GM23338 (cell line): ENCODE measurements at places on chromosomes 6 and 20. TPM values are rescaled to one million over a fixed set of nuclear protein-coding genes. Genes with fewer than 3 reads are reported as not detected.
A peak's percentile ranks its signal among the peaks of the same experiment; 100 is the strongest.

The ADGB gene
- 0.14 TPM in 1 of 2 replicates, not detected in the other for polyA plus RNA-seq

The SERINC3 gene
- polyA plus RNA-seq, result 18.1 and 18.6 TPM in 2 replicates

The KIF25 gene
- 0.76 and 0.92 TPM in 2 replicates for polyA plus RNA-seq

DNA sequence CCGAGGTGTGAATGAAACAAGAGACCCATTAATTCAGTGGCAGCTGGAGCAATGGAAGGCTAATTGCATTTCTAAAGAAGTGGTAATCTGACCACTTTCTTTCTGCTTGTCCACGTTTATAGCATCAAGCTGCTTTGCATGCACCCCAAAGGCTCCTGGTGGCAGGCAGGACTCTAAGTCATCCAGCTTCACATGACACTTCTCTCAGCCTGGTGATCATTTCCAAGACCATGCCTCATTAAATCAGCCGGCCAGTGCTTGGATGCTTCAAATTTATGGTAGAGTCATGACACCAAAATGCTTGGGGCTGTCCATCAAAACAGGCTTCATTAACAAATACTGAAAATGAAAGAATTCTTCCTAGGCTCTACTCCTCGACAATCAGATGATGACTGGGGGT lies 614.9 kb downstream of the DOK5 start:
- H3K4me1 ChIP-seq, result no peaks in the 10 kb centered on the region
- no peak overlapping the region for H3K27ac ChIP-seq
- H3K36me3 ChIP-seq, result peaks cover 14% of the 10 kb centered on the region

DNA sequence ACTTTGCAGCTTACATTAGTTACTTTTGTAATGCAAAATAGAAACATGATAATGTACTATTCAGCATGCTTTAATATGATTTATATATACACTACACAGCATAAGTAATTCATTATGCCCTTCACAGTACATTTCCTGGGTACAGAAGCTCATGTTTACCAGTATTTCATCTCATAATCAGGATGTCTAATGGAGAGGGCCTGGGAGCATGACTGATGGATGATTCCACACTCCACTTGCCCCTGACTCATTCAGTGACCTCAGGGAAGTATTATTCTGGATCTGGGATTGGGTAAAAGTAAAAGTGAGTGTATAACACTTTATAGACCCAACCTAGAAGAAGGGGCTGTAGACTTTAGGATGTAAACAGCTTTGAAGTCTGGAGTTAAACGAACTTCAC lies 31.4 kb upstream of the BACH2 start:
- H3K36me3 ChIP-seq, result no peaks in the 10 kb centered on the region
- DNase-seq, result no peak
- no peak overlapping the region for H3K4me3 ChIP-seq
- no peak overlapping the region for H3K27ac ChIP-seq
- peaks cover 20% of the 10 kb centered on the region for H3K4me1 ChIP-seq

DNA sequence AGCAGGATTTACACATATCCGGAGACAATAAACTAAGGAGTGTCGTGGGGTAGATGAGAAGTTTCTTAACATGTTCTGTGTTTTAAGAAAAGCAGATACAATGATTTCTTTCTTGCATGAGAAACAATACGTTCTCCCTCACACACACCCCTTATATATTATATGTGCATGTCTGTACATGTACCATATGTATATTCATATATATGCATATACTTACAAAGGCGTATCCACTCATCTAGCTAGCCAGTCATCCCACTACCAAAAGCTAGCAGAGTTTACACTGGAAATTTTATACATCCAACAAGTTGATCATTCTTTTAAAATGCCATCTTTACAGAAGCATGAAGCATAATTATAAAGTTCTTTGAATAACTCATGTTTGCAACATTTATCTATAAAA lies 14.9 kb downstream of the ARG1 start:
- H3K4me3 ChIP-seq, result no peak overlapping the region
- no peaks in the 10 kb centered on the region for H3K4me1 ChIP-seq
- no peak for DNase-seq

DNA sequence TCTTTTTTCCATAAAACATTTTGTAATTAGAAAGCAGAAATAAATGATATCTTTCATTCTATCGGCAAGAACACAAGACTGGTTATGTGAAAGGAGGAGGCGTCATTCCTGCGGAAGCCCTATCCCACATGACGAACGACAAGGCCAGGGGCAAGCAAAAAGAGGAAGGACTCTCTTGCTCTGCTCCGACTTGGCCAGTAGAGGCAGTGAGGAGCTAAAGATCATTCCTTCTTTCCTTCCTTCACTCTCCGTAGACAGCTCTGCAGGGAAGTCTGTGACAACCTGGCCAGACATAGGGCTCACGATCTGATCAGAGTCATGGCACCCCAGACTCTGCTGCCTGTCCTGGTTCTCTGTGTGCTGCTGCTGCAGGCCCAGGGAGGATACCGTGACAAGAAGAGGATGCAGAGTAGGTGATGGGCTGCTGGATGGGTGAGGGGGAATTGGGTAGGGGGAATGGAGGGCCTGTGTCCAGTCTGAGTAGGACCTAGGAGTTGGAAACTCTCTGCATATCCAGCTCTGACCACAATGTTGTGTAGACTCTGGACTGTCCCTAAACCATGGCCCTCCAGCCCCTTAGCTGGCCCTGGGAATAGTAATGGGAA lies at the start of gene WFDC10A:
WFDC10A (plus strand) TSS at position 244 of the 605 bp plus-strand sequence; CDS start at position 319, 75 bp downstream.
- H3K27me3 ChIP-seq, result no peaks in the 10 kb centered on the region
- H3K27ac ChIP-seq, result no peak within 1 kb of the TSS
- H3K36me3 ChIP-seq, result no peaks in the 10 kb centered on the region
- DNase-seq, result peak; percentile 90
- H3K4me3 ChIP-seq, result no peak within 1 kb of the TSS
- no peaks in the 10 kb centered on the region for H3K4me1 ChIP-seq

DNA sequence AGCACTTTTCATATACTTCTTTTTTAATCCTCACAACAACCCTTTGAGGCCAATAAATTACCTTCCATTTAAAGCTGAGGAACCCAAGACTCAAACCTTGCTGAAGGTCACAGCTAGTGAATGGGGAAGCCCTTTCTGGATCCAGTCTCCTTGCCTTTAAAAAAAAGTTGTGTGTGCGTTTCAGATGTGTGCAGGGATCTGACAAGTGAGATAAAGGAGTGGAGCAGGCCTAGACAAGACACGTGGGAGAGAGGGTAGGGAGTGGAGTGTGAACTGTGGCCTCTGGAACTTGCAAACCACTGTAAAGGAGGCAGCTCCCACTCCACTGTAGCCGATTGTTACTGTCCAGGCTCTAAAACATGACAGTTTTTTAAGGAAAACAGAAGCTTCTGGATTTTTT lies 1.9 kb downstream of the KLHL32 start:
- no peaks in the 10 kb centered on the region for H3K27me3 ChIP-seq
- H3K36me3 ChIP-seq, result no peaks in the 10 kb centered on the region
- DNase-seq, result no peak
- no peak overlapping the region for H3K27ac ChIP-seq
- H3K4me1 ChIP-seq, result peaks cover 15% of the 10 kb centered on the region
- H3K4me3 ChIP-seq, result no peak overlapping the region

- no peaks in the 10 kb centered on the region for H3K36me3 ChIP-seq
- H3K27me3 ChIP-seq, result no peaks in the 10 kb centered on the region
- no peak overlapping the region for H3K27ac ChIP-seq
- no peak overlapping the region for H3K4me3 ChIP-seq
- H3K4me1 ChIP-seq, result 0 out of 2 replicates have a peak, but pooled peaks cover 3% of the 10 kb centered on the region
These were observed 40.3 kb upstream of the ANGPT4 start for GRCh38 chr20:956330-956951.

DNA sequence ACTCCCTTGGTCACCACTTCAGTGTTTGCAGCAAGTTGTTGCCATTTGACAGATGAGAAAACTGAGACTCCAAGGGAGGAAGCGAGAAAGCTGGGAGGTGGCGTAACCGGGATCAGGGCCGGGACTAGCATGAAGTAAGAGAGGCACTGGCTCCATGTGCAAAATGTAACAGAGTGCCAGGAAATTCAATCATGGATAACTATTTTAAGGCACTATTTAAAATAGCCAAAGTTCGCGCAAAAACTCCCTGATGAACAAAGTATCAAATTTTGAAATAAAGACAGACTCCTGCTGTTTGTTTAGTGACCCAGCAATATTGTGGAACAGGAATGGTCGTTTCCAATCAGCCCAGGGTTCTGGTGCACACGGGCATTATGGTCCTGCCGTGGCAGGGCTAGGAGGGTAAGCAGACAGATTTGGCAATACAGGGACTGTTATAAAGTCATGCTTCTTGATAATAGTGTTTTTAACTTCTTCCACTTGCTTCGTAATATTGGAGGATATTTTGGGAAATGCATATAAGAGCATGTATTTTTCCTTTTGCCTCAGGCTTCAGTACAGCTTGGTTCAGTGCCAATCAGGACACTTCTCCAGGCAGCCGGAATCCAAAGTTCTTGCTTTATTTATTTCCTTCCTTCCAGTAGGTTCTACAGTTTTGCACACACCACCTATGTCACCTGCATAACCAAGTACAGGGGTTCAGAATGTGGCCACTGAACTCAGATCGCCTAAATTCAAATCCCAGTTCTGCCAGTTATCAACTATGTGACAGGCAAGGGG lies 141.6 kb downstream of the EYA2 start:
- H3K27ac ChIP-seq, result no peak overlapping the region
- H3K36me3 ChIP-seq, result no peaks in the 10 kb centered on the region
- H3K27me3 ChIP-seq, result no peaks in the 10 kb centered on the region
- no peaks in the 10 kb centered on the region for H3K4me1 ChIP-seq

GRCh38 chr20:10798811-10799210 lies 125.0 kb upstream of the JAG1 start:
- H3K27me3 ChIP-seq, result no peaks in the 10 kb centered on the region
- no peak overlapping the region for H3K4me3 ChIP-seq

GRCh38 chr6:23175391-23175790 lies 606.0 kb downstream of the HDGFL1 start:
- no peaks in the 10 kb centered on the region for H3K36me3 ChIP-seq
- no peak for DNase-seq
- no peak overlapping the region for H3K27ac ChIP-seq
- no peak overlapping the region for H3K4me3 ChIP-seq
- H3K4me1 ChIP-seq, result peaks cover 3% of the 10 kb centered on the region

- no peak for DNase-seq
- H3K27me3 ChIP-seq, result no peaks in the 10 kb centered on the region
- H3K27ac ChIP-seq, result no peak overlapping the region
- no peaks in the 10 kb centered on the region for H3K4me1 ChIP-seq
- H3K4me3 ChIP-seq, result no peak overlapping the region
These were observed 164.3 kb downstream of the CD109 start for GRCh38 chr6:73860303-73860702.

GRCh38 chr6:10403385-10404106 lies 11.3 kb downstream of the TFAP2A start:
- H3K36me3 ChIP-seq, result no peaks in the 10 kb centered on the region
- DNase-seq, result no peak
- peak overlapping the region; percentile 59 for H3K4me3 ChIP-seq
- H3K27me3 ChIP-seq, result peaks cover 90% of the 10 kb centered on the region
- no peak overlapping the region for H3K27ac ChIP-seq
- H3K4me1 ChIP-seq, result peaks cover 86% of the 10 kb centered on the region

- H3K27me3 ChIP-seq, result no peaks in the 10 kb centered on the region
- no peak for DNase-seq
- no peak overlapping the region for H3K4me3 ChIP-seq
- H3K27ac ChIP-seq, result no peak overlapping the region
- no peaks in the 10 kb centered on the region for H3K36me3 ChIP-seq
These were observed 265.0 kb upstream of the EPHA7 start for GRCh38 chr6:93684339-93684738.

GRCh38 chr6:13478525-13478966 lies 8.9 kb downstream of the GFOD1 start:
- peaks cover 7% of the 10 kb centered on the region for H3K27me3 ChIP-seq
- H3K36me3 ChIP-seq, result no peaks in the 10 kb centered on the region
- no peak overlapping the region for H3K27ac ChIP-seq
- no peak for DNase-seq
- H3K4me1 ChIP-seq, result no peaks in the 10 kb centered on the region; the same call in 1 of the 2 replicates
- no peak overlapping the region for H3K4me3 ChIP-seq

GRCh38 chr6:170454512-170455285 lies 98.4 kb downstream of the PSMB1 start:
- no peaks in the 10 kb centered on the region for H3K36me3 ChIP-seq
- H3K4me3 ChIP-seq, result no peak overlapping the region
- no peaks in the 10 kb centered on the region for H3K4me1 ChIP-seq
- no peaks in the 10 kb centered on the region for H3K27me3 ChIP-seq

DNA sequence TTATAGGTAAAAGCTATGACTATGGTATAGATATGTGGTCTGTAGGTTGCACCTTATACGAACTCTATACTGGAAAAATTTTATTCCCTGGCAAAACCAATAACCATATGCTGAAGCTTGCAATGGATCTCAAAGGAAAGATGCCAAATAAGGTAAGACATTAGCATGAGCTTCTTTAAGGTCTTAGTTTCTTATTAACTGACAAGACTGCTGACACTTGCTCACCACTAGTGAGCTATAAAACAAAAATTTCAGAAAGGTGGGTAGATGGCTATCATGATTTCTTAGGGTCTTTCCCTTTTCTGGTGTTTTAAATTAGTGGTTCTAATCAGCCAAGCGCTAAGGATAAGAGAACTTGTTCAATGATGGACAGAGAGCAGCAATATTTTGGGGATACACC lies 21.9 kb downstream of the FAM217A start:
- H3K4me3 ChIP-seq, result no peak overlapping the region
- H3K4me1 ChIP-seq, result no peaks in the 10 kb centered on the region
- no peaks in the 10 kb centered on the region for H3K27me3 ChIP-seq
- H3K36me3 ChIP-seq, result peaks cover 77% of the 10 kb centered on the region

DNA sequence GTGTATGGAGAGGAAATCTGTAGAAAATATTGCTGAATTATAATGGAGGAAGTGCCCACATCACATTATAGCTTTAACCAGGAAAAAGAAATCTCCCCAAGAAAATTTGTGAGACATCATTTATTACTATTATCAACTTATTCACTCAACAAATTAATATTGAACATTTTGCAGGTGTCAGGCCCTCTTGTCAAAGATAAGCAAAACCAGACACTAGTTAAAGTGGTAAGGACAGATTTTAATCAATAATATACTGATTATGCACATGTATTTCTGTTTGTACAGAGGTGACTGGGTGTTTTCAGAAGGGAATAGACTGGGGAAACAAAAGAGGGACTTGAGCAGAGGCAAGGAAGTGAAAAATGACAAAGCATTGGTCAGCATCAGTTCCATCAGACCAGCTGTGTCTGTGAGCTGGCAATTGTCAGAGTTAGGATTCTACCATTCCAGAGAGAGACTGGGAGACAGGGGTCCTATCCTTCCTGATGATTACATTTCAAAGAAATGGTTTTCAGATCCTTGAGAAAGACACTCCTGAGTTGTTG lies 519.2 kb downstream of the UTRN start:
- H3K27me3 ChIP-seq, result no peaks in the 10 kb centered on the region
- no peak overlapping the region for H3K4me3 ChIP-seq
- no peak for DNase-seq
- no peaks in the 10 kb centered on the region for H3K36me3 ChIP-seq
- H3K4me1 ChIP-seq, result no peaks in the 10 kb centered on the region

GRCh38 chr6:168158980-168159349 lies 80.0 kb upstream of the FRMD1 start:
- no peaks in the 10 kb centered on the region for H3K27me3 ChIP-seq
- no peak overlapping the region for H3K4me3 ChIP-seq
- no peak for DNase-seq
- H3K27ac ChIP-seq, result no peak overlapping the region
- no peaks in the 10 kb centered on the region for H3K36me3 ChIP-seq
